ENCODE measurements at places on chromosomes 1 and 21. TPM values are rescaled to one million over a fixed set of nuclear protein-coding genes. Genes with fewer than 3 reads are reported as not detected.

Gene PLD5
- 0.24 TPM for polyA plus RNA-seq

Gene FAM110D
- 4.2 TPM for polyA plus RNA-seq

Gene CRP
- not detected for polyA plus RNA-seq

Gene XCL1
- polyA plus RNA-seq = not detected

Gene RNF220
- polyA plus RNA-seq = 69.0 TPM

Gene NKAIN1
- polyA plus RNA-seq = 0.34 TPM

DNA sequence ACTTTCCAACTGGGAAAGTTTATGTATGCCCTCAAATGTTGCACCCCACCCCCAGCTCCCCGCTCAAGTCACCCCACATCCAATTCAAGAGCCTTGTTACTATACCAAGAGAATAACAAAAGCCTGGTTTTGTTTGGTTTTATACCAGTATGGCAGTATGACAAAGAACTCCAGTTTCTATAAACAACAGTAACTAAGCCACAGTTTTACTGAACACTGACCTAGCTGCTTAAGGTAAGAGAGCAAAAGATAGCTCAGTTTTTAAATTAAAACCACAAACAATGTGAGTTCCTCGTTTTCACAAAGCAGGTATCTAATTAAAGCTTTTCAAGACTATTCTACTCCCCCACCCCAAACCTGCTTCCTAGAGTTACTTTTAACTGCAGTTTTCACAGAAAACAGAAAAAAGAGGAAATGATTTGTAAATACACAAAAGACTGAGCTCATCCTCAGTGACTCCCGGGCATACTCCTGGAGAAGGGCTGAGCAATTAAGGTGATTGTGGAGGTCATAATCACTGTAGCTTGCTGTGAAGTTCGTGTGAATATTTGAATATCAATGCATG lies 59.3 kb upstream of the LHX8 start:
- no peak for DNase-seq

DNA sequence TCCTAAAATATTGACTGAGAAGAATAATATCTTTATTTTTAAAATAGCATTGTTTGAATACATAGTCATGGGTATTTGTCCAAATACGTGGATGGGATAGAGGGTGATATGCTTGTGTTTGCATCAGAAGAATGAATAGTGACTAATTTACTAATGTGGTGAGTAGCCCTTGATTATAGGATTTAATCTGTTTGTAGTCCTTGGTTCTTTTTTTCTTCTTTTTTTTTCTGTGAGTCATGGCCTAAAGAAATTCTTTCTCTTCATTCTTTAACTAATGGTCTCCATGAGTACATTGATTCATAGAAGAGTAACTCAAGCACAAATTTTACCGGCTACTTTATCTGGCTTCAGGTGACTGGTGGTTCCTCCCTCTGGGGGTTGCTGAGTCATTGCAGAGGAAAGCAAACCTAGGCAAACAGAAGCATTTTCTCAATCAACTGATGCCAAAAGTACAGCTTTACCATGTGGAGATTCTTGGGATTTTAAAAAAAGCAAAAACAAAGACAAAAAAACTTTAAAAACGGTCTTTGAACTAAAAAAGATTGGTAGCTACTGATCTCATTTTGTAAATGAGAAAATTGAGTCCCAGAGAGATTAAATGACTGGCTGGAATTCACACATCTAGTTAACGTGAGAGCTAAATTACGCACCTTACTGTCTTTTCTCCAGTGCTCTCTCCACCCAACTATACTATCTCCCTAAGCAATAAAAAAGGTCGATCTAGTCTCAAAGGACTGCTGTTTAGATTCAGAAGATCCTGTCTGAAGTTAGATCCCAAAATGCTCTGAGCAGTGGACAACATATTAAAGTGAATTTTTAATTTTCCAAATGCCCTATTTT lies 40.5 kb downstream of the AK5 start:
- no peak for DNase-seq

GRCh38 chr1:118993700-118994026 lies 5.5 kb upstream of the TBX15 start:
- no peak for DNase-seq

- DNase-seq = no peak
Measured at GRCh38 chr1:27773826-27774445, 917 bp downstream of the STX12 start.

DNA sequence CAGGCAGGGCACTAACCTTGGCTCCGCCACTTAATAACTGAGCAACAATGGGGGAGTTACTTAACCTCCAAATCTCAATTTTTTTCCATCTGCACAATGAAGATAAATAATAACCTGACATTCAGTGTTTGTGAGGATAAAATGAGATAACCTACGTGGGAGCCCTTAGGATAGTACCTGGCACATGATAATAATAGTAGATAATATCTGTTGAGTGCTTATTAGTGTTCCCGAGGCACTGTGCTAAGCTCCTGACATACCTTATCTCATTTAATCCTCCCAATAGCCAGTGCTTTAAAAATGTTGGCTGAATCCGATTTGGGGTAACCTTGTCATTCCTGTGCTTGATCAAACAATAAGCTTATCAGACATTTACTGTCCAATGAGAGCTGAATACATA lies 128.7 kb upstream of the UBE2U start:
- DNase-seq = no peak

DNA sequence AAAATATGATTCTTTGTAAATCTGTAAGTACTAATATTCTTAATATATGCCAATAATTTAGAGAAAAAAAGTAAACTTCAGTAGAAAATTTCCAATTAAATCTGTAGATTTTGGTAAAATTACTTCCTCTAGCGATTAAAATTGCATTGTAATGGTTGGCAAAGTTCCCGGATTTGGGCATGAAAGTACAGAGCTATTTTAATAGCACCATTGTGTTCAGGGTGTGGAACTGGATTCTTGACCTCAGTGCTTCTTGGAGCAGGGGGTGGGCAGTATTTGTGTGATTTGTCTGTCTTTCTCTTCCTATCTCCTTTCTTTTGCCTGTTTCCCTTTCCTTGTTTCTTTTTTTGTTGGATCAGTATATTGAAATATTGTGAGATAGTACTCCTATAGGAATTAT lies 72.1 kb downstream of the DNM3 start:
- DNase-seq = no peak

GRCh38 chr1:202200112-202200548 lies 6.5 kb downstream of the LGR6 start:
- no peak for DNase-seq

GRCh38 chr1:19120070-19120469 lies 90.0 kb downstream of the UBR4 start:
- no peak for DNase-seq

DNA sequence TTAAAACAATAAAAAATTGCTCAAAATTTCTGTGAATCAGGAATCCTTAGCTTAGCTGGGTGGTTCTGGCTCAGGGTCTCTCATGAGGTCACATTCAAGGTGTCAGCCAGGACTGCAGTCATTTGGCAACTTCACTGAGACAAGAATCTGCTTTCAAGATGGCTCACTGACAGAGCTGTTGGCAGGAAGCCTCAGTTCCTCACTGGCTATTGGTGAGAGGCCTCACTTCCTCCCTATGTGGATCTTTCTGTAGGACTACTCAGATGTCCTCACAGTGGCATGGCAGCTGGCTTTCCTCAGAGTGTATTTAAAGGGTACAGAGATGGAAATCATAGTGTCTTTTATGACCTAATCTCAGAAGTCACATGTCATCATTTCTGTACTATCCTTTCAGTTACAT lies 785.7 kb downstream of the ADGRL2 start:
- DNase-seq = no peak

- DNase-seq = no peak
Measured at GRCh38 chr1:57422271-57423134, 1.4 kb downstream of the DAB1 start.

DNA sequence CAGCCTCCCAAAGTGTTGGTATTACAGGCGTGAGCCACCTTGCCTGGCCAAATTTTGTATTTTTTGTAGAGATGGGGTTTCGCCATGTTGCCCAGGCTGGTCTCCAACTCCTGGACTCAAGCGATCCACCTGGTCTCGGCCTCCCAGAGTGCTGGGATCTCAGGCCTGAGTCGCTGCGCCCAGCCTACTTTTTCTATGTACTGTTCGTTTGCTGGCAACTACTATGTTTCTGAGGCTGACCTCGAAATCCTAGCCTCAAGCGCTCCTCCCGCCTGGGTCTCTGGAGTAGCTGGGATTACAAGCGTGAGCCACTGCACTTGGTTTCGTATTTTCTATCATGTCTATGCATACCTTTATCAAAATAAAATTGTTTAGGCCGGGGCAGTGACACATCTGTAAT lies 675 bp upstream of the TEKT2 start:
- DNase-seq = no peak

All from kidney (tissue), 22 donors.